ENCODE measurements at places on chromosomes 4 and X.

DNA sequence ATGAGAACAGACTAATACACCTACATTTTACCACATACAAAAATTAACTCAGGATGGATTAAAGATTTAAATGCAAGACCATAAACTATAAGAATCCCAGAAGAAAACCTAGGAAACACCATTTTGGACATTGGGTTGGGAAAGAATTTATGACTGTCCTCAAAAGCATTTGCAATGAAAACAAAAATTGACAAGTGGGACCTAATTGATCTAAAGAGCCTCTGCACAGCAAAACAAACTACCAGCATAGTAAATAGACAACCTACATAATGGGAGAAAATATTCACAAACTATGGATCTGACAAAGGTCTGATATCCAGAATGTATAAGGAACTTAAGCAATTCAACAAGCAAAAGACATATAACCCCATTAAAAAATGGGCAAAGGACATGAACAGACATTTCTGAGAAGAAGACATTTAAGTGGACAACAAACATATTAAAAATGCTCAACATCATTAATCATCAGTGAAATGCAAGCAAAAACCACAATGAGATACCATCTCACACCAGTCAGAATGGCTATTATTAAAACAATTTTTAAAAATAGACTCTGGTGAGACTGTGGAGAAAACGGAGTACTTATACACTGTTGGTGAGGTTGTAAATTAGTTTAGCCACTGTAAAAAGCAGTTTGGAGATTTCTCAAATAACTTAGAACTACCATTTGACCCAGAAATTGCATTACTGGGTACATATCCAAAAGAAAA lies 221.7 kb upstream of the DIPK2B start:
- no peak for DNase-seq

GRCh38 chrX:10254739-10255138 lies 98.0 kb downstream of the CLCN4 start:
- DNase-seq: no peak

DNA sequence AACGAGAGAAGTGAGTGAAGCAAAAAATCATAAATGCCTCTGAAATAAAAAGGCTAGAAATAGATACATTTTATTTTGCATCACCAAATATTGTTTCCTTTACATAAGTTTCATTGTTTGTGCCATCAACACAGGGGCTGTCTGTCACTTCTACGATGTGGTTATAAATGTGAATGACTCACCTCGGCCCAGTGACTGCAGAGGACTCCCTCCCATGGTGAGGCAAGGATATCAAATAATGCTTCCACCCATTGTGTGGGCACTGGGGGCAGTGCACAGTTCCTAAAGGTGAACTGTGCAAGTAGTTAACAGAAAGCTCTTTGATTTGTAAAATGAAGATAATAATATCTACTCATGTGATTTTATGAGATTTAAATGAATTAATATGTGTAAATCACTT lies 230.3 kb upstream of the NEIL3 start:
- no peak for DNase-seq

- no peak for DNase-seq
Observed at GRCh38 chrX:9577555-9577954, 112.7 kb downstream of the TBL1X start.

DNA sequence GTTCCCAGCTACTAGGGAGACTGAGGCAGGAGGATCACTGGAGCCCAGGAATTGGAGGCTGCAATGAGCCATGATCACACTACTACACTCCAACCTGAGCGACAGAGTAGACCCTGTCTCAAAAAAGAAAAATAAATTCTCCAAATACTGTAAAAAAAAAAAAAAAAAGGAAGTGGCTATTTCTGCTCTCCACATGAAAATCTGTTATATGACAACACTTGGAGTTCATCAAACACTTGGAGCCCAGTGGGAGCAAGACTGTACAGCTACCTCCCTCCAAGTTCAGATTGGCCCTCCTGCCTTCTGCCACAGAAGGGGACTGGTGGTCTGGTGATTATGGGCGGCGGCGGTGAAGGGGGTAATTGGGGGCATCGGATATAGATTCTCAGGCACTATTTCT lies 9.0 kb upstream of the CLDN34 start:
- DNase-seq: no peak

GRCh38 chr4:23906839-23907238 lies 17.0 kb upstream of the PPARGC1A start:
- no peak for DNase-seq

DNA sequence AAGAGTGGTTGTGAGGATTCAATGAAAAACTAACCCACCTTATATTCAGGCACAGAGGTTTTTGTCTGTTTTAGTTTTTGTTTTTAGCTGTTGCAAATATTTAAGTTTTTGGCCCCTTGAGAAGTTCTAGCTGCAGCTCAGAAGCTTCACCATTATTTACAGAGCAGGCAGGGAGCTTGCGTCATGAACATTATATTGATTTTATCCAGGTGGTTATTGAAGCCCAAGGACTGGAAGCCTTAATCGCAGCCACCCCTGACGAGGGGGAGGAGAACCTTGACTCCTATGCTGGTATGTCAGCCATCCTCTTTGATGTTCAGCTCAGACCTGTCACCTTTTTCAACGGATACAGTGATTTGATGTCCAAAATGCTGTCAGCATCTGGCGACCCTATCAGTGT lies 38.1 kb downstream of the MTTP start:
- no peak for DNase-seq

GRCh38 chr4:154421618-154422017 lies 70.0 kb downstream of the DCHS2 start:
- DNase-seq: no peak

GRCh38 chr4:4656977-4657376 lies 115.1 kb upstream of the STX18 start:
- no peak for DNase-seq

- DNase-seq: no peak
Observed at GRCh38 chrX:21799767-21800166, 39.6 kb upstream of the MBTPS2 start.

GRCh38 chr4:23966725-23967124 lies 76.9 kb upstream of the PPARGC1A start:
- no peak for DNase-seq

DNA sequence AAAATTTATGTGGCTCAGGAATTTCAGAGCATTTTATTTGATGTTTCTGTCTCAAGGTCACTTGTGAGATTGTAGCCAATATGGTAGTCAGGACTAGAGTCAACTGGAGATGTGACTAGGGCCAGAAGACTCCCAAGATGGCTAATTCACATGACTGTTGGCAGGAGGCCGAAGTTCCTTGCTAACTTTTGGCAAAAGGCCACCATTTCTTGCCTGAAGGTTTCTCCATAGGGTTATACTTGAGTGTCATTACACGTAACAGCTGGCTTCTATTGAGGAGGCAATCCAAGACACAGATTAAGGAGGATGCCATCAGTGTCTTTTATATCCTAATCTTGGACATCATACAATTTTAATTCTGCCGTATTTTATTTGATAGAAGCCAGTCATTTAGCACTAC lies 162.3 kb upstream of the MAOA start:
- no peak for DNase-seq

GRCh38 chr4:145216535-145216934 lies 36.1 kb upstream of the OTUD4 start:
- peak; percentile 28 for DNase-seq

DNA sequence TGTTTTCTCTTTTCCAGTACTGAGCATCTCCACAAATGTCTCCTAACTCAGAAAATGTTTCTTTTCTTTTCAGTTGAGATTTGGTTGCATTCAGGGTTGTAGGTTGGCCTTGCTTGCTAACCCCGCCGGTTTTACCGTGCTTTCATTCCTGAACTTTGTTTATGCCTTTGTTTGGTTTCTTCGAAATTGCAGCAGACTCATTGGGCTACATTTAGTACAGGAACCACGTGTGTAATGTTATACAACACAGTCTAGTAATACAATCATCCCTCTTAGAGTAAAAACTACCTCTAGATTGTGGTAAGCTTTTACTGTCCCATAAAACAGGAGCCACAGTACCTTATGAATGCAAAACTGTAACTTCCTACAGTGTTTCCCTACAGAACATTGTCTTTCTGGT lies 57.9 kb downstream of the CCKAR start:
- DNase-seq: no peak
